Esophagus mucosa (tissue), 1 donor: ENCODE measurements at places on chromosomes 11 and 22. TPM values are rescaled to one million over a fixed set of nuclear protein-coding genes. Genes with fewer than 3 reads are reported as not detected.

Gene HSPB2
- 0.32 TPM for total RNA-seq

Gene GUCY1A2
- 0.84 TPM for total RNA-seq

Gene IGSF22
- not detected for total RNA-seq

Gene CDC42BPG
- total RNA-seq, result 20.5 TPM

Gene NPAS4
- total RNA-seq, result not detected

Gene SLC22A12
- total RNA-seq, result not detected

Gene PANX3
- total RNA-seq, result not detected

Gene FAM180B
- total RNA-seq, result not detected

Gene IRF7
- 19.5 TPM for total RNA-seq

Gene FAM227A
- 0.72 TPM for total RNA-seq

Gene HOATZ
- total RNA-seq, result not detected

Gene MYOD1
- total RNA-seq, result not detected

Gene HPX
- total RNA-seq, result 0.64 TPM
